Pons (tissue), 1 donor: ENCODE measurements at places on chromosomes 16 and 17.

DNA sequence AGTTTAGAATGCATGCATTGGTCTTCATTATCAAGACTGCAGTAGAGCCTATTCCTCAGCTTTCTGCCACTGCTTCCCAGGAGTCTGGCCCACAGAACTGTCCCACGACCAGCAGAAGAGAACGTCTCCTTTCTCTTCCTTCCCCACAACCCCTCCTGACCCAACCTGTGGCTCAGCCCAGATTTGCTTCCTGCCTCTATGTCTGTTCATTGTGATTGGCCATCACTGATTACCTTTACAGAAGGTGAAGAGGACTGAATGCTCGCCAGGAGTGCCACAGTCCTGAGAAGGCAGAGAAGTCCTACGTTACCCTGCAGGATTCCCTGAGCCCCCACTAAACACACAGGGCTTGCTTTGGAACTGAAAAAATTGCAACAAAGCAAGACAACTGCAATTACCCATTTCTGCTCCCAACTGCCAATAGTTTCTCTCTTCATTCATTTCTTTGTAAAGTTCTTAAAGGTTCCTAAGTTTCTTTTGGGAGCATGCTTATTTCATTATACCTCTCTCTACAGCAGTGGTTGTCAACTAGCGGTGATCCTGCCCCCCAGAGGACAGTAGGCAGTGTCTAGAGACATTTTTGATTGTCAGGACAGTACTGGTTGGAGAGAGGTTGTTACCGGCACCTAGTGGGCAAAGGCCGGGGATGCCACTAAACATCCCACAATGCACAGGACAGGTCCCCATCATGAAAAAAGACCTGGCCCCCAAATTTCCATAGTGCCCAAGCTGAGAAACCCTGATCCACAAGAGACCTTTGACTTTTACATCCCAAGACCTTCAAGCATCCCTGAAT is 4.5 kb upstream of the NAT9 start:
- peak; percentile 88 for DNase-seq

GRCh38 chr16:66959704-66960161 is 1.3 kb upstream of the CES3 start:
- peak; percentile 28 for DNase-seq

DNA sequence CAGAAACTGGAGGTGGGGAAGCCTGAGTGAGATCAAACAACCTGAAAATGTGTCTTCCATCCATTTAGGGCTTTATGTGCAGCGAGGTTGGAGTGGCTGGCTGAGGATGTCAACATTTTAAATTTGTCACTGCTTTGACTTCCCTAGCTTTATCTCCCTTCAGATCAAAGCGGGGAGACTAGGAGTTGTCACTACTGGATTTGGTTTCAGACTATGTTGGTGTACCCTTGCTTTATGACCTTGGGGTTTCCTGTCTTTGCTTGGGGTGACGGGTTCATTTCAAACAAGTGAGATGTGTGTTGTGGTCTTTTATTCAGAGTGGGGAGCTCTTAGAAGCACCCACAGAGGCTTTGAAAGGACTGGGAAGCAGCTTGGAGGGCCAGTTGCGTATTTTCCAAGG is 25.6 kb downstream of the MSI2 start:
- no peak for DNase-seq

GRCh38 chr16:82432261-82432660 is 194.5 kb upstream of the CDH13 start:
- peak; percentile 27 for DNase-seq

DNA sequence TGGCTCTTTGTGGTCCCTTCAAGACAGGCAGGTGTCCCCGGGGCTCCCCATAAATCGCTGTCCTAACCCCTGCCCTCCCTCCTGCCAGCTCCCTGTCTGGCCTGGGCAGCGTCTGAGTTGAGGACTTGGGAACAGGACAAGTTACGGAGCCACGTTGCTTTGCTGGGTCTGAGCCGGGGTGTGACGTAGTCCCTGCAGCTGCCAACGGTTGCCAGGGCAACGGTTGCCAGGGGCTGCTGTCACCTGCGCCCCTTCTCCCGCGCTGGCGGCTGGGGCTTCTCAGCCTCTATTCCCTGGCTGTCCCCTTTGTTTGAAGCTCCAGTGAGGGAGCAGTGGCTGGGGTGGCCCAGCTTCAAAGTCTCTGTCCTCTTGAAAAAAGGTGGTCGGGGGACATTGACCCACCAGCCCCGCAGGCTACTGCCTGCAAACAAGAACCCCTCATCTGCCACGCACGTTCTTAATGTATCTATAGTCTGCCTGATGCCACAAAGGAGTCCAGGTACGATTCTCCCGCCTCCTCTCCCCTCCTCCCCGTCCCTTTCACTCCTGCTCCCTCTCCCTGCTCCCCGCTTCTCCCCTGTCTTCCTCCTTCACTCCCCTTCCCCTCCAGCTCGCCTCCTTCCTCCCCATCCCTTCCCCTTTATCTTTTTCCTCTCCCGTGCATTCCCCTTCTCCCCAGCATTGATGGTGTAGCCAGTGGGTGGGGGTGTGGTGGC is 10.9 kb downstream of the ADGRG1 start:
- DNase-seq, result peak; percentile 85

DNA sequence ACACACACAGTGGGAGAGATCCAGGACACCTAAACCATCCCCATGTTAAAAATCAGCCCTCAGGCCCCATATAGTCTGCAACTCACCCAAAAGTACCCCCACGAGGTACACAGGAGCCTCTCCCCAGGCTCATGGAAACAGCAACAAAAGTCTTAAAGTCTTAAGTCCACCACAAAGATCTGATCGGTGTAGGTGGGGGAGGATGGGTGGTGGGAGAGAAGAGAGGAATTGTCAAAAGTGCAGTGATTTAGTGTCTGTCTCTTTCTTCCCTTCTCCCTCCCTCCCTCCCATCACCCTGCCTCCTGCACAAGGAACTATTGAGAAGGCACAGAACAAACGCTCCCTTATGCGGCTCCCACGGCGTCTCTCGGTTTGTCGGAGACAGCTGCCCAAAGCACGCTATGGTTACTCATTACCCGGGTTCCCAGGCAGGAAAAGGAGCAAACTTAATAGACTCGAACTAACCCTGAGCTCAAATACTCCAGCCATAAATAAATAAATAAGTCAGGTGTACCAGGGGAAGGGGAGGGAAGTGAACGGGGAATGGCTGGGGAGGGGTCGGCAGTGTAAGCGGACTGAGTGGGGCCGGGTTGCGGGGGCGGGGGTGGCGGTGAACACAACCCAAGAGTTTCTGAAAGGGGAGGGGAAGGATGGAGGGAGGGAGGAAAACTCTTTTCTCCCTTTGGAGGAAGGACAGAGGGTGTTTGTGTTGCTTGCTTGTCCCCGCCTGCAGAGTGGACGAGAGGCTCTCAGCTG is 477.4 kb downstream of the SLC39A11 start:
- DNase-seq, result peak; percentile 97

DNA sequence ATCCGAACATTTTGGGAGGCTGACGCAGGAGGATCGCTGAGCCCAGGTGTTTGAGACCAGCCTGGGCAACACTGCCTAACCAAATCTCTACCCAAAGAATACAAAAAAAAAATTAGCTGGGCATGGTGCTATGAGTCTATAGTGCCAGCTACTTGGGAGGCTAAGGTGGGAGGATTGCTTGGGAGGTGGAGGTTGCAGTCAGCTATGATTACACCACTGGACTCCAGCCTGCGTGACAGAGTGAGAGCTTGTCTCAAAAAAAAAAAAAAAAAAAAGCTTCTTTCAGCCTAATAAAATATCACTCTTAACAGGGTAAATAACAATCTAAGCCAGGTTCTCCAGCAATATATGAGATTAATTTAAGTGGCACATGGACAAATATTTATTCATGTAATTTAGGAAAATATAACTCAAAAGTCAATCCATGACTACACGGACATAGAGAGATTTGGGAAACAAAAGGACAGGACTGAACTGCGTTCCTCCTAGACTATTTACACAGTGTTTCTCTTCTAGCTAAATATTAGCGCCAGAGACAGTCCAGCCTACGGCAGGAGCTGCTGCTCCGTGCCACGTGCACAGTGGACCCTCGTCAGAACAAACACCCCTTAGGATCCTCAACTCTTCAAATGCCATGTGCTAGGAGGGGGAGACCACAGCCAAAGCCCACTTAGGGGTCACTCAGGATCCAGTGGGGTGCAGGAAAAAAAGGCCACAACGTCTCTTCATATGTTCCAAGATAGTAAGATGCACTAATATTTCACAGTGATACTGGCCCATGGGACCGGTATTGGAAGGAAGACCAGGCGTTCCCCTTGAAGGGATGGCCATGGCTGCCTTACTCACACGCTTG is 8.7 kb downstream of the USP36 start:
- DNase-seq, result no peak

GRCh38 chr16:81318711-81319110 is 3.9 kb downstream of the GAN start:
- no peak for DNase-seq

DNA sequence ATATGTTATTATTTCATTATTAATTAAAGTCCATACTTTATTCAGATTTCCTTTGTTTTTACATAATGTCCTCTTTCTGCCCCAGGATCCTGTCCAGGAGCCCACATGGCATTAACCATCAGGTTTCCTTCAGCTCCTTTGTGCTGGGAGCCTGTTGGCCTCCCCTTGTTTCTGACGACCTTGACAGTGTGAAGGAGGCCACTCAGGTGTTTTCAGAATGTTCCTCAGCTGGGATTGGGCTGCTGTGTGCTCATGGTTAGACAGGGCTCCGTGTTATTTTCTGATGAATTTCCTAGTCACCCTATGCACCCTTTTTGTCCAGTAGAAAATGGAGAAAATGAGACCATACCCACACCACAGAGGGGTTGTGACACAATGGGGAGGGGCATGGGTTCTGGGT is 281.0 kb upstream of the FOXF1 start:
- DNase-seq, result no peak

- no peak for DNase-seq
Observed at GRCh38 chr16:2194852-2195321, 1.5 kb downstream of the CASKIN1 start.

- no peak for DNase-seq
Observed at GRCh38 chr16:54275956-54276355, 10.6 kb downstream of the IRX3 start.

- no peak for DNase-seq
Observed at GRCh38 chr17:2137342-2138098, 82.6 kb downstream of the HIC1 start.

GRCh38 chr16:30112197-30113030 is 923 bp downstream of the GDPD3 start:
- no peak for DNase-seq

GRCh38 chr16:72162105-72162692 is 9.8 kb downstream of the PMFBP1 start:
- no peak for DNase-seq

DNA sequence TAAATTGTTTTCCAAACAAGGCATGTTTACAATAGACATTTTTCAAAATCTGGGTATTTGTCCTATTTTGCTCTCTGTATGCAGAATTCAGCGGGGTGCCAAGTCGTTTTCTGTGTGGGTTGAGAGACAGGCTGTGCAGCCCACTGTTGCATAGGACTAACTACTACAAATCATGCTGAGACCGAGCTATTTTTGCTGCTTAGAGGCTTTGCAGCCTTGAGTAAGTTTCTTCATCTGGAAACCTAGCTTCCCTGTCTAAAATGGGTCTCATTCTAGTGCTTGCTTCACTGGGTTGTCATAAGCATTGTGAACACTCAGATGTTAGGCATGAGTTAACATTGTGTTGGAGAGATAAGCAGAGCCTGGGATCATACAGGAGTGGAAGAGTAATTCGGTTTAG is 1.3 kb downstream of the PRPSAP2 start:
- DNase-seq, result no peak

GRCh38 chr17:16027708-16028584 is 28.3 kb downstream of the TTC19 start:
- no peak for DNase-seq

DNA sequence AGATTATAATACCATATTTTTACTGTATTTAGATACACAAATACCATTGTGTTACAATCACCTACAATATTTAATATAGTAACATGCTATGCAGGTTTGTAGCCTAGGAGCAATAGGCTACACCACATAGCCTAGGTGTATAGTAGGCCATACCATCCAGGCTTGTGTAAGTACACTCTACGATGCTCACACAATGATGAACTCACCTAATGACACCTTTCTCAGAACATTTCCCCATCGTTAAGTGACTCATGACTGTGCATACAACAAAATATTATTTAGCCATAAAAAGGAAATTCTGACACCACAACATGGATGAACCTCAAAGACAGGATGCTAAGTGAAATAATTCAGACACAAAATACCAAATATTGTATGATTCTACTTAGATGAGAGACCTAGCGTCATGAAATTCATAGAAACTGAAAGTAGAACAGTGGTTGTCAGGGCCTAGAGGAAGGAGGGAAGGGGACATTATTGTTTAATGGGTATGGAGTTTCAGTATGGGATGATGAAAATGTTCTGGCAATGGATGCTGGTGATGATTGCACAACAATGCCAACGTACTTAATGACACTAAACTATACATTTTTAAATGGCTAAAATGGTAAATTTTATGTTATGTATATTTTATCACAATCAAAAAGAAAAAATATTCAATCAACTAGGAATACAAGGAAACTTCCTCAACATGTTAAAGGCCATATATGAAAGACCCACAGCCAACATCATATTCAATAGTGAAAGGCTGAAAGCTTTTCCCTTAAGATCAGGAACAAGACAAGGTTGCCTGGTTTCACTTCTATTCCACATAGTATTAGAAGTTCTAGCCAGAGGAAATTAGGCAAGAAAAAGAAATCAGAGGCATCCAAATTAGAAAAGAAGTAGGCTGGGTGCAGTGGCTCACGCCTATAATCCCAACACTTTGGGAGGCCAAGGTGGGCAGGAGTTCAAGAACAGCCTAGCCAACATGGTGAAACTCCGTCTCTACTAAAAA is 5.9 kb upstream of the C16orf87 start:
- DNase-seq, result no peak

DNA sequence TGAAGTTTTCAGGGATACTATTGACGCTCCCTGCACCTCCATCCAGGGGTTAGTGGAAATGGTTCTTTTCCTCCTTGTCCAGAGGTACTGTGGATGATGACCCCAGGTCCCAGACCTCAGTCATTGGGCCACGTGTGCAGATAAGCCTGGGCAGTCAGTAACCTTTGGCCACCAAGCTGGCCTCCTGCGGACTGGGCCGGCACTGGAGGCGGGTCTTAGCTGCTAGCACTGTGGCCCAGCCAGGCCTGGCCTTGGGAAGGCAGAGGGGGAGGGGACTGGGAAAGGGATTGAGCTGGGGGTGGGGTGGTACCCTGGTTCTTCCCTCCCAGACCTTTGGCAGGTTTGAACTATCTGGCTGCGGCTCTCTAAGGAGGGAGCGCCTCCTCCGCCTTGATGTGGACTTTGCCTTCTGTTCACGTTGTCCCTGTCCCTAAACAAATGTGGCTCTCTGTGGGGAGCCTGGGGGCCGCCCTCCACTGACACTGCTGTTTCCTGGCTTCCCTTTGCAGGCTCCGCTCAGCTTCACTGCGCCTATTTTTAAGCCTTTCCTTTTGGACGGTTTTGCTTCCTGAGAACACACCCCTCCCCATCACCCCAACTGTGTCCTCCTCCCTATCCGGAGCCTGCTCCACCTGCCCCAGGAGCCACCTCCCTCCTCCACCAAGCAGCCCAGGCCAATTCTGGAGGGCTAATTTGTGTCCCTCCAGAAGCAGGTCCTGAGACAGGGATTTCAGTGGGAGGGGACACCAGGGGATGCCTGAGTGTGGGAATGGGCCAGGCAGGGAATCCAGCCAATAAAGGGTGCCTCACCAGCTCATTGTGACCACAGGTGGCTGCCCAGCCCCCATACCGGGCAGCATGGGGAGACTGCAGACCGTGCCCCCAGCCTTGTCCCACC is 251.9 kb downstream of the SEC14L1 start:
- no peak for DNase-seq
